ENCODE measurements at places on chromosomes 13 and 19.

DNA sequence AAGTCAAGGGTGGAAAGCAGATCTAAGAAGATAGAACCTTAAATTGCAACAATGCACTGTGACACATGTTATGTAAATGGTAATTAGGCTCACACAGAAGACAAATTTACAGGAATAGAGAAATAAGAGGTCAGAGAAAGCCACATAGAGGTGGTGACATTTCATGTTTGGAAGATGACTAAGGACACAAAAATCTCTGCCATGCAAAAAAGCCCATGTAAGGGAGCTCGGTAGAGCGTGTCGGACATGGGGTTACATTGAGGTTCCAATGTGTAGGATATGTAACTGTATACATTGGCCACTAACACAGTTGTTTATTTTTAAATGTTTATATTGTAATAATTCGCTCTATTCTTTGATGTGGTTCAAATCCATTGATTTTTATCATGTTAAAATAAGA is 33.7 kb downstream of the SUGT1 start:
- no peak for DNase-seq

DNA sequence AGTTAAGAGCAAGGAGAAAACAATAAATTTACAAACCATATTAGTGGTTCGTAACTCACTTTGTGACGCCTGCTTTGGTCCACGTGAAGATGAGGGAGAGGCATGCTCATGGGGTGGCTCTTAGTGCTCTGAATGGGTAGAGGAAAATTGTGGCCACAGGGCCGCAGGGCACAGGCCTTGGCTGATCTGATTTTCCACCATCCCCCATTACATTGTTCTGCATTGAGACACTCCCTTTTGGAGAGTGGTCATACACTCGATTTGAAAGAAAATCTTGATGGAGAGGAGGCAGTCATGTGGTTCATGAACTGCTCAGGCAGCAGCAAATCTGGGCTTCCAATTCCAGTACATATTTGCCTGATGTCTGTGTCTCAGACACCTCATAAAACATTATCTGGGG is 815.2 kb downstream of the UQCRFS1 start:
- no peak for DNase-seq

GRCh38 chr13:97332742-97333141 is 101.2 kb upstream of the RAP2A start:
- DNase-seq: no peak

DNA sequence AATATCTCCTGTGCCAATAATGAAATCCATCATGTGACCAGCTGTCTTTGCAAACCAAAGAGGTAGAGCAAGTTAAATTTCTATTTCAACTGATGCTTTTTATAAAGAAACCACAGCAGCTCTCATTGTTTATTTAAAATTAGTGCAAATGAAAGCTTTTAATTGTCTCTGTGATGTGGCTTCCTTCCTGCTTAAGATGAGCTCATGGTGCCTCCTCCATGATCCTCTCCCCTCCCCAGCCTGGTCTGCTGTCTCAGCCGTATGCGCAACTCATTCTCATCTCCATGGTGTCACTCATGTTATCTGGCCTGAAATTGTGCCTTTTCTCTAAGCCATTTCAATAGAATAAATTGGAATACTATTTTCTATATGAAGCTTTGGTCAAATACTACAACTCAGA is 270.6 kb downstream of the FGF14 start:
- no peak for DNase-seq

DNA sequence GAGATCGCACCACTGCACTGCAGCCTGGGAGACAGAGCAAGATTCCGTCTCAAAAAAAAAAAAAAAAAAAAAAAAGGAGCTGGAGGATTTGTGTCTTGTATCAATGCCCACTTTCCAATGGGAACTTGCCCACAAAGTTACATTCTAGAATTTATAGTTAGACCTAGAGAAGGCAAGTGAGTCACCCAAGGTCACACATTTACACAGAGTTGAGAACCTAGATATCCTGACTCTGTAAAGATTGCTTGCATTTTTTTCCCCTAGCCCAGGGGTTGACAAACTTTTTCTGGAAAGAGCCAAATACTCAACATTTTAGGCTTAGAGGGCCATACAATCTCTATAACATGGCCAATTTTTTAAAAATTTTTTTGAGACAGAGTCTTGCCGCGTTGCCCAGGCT is 7.7 kb upstream of the BRD4 start:
- DNase-seq: no peak

- no peak for DNase-seq
These were observed 64.1 kb downstream of the DOCK9 start for GRCh38 chr13:98913741-98914140.
